ENCODE measurements at places on chromosomes 12 and 14. TPM values are rescaled to one million over a fixed set of nuclear protein-coding genes. Genes with fewer than 3 reads are reported as not detected.

- DNase-seq, result no peak
- no peaks in the 10 kb centered on the region for H3K4me1 ChIP-seq
- peaks cover 12% of the 10 kb centered on the region for H3K36me3 ChIP-seq
- H3K27me3 ChIP-seq, result no peaks in the 10 kb centered on the region
- H3K4me3 ChIP-seq, result no peak overlapping the region
Measured at GRCh38 chr12:64099397-64099796, 122.7 kb downstream of the KICS2 start.

DNA sequence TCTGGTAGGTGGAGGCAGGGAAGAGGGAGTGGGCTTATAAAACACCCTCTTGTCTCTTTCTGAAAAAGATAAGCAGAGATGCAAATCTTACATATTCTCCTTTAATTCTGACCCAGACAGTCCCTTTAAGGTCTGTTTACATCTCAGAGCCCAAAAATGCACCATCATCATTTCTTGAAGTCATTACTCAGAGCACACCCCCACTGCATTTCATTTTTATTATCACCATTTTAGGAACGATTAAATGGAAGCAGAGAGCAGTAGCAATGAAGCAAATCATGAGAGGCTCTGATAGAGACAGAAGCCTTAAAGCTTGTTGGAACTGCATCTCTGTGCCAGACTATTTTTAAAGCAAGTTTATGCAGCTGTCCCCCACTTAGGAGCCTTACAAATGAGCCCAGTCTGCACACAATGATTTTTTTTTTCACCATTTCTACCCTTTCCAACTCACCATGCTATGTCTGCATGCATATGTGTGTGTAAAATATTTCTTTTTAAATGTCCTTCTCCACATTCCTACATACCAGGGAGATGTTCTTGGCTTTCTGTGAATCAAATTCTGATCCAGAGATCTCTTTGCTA is 311.0 kb downstream of the GRIN2B start:
- no peak overlapping the region for H3K4me3 ChIP-seq
- H3K4me1 ChIP-seq, result peaks cover 5% of the 10 kb centered on the region
- DNase-seq, result no peak
- peaks cover 2% of the 10 kb centered on the region for H3K27me3 ChIP-seq
- no peaks in the 10 kb centered on the region for H3K36me3 ChIP-seq
- no peak overlapping the region for H3K27ac ChIP-seq

GRCh38 chr12:119758722-119759121 is 90.8 kb downstream of the PRKAB1 start:
- H3K27ac ChIP-seq, result no peak overlapping the region
- DNase-seq, result no peak
- H3K4me1 ChIP-seq, result no peaks in the 10 kb centered on the region
- H3K27me3 ChIP-seq, result peaks cover 3% of the 10 kb centered on the region

GRCh38 chr12:132157733-132158409 is 13.6 kb downstream of the NOC4L start:
- no peaks in the 10 kb centered on the region for H3K4me1 ChIP-seq
- no peak overlapping the region for H3K4me3 ChIP-seq
- H3K36me3 ChIP-seq, result peaks cover 5% of the 10 kb centered on the region
- DNase-seq, result no peak

GRCh38 chr14:59964251-59965007 is 44.5 kb downstream of the LRRC9 start:
- H3K4me1 ChIP-seq, result peaks cover 13% of the 10 kb centered on the region
- no peak overlapping the region for H3K27ac ChIP-seq
- peak overlapping the region; percentile 95 for H3K4me3 ChIP-seq

DNA sequence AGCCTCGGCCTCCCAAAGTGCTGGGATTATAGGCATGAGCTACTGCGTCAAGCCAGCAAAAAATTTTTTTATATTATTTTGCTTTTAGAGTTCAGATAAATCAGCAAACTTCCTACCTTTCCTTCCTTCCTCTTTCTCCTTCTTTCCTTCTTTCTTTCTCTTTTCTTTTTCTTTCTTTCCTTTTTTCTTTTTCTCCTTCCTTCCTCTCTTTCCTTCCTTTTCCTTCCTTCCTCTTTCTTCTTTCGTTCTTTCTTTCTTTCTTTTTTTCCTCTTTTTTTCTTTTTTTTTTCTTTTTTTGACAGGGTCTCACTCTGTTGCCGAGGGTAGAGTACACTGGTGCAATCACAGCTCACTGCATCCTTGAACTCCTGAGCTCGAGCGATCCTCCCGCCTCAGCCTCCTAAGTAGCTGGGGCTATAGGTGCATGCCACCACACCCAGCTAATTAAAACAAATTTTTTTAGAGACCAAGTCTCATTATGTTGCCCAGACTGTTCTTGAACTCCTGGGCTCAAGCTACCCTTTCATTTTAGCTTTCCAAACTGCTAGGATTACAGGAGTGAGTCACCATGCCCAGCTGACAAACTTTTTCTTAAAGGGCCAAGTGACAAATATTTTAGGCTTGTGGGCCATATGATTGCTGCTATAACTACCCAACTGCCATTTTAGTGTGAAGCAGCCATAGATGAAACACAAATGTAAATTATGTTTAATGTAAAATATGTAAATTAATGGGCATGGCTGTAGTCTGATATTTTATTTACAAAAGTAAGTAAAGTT is 7.1 kb upstream of the WASHC4 start:
- no peak overlapping the region for H3K4me3 ChIP-seq
- peaks cover 7% of the 10 kb centered on the region for H3K36me3 ChIP-seq
- no peak overlapping the region for H3K27ac ChIP-seq

DNA sequence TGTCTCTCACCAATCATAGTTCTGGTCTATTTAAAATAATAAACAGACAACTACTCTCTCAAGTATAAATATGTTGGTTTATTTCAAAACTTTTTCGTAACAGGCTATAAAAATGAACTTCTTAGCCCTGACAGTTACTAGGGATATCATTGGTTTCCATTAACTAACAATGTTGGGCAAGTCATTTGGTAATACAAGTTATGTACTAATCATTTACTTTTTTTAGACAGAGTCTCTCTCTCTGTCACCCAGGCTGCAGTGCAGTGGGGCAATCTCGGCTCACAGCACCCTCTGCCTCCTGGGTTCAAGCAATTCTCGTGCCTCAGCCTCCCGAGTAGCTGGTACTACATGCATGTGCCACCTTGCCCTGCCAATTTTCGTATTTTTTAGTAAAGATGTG is 14.6 kb upstream of the KANSL2 start:
- H3K27ac ChIP-seq, result no peak overlapping the region
- H3K36me3 ChIP-seq, result peaks cover 27% of the 10 kb centered on the region
- H3K4me1 ChIP-seq, result no peaks in the 10 kb centered on the region

GRCh38 chr12:111954969-111955368 is 58.0 kb downstream of the TMEM116 start:
- no peak overlapping the region for H3K4me3 ChIP-seq
- DNase-seq, result no peak
- H3K27me3 ChIP-seq, result peaks cover 6% of the 10 kb centered on the region

- H3K36me3 ChIP-seq, result peaks cover 3% of the 10 kb centered on the region
- peaks cover 28% of the 10 kb centered on the region for H3K4me1 ChIP-seq
- no peak for DNase-seq
- H3K27me3 ChIP-seq, result peaks cover 1% of the 10 kb centered on the region
- no peak overlapping the region for H3K27ac ChIP-seq
Measured at GRCh38 chr12:62834406-62834805, 100.5 kb downstream of the PPM1H start.

GRCh38 chr12:124207617-124208016 is 87.3 kb upstream of the RFLNA start:
- DNase-seq, result no peak
- H3K4me3 ChIP-seq, result no peak overlapping the region
- H3K27ac ChIP-seq, result no peak overlapping the region
- H3K36me3 ChIP-seq, result no peaks in the 10 kb centered on the region
- no peaks in the 10 kb centered on the region for H3K27me3 ChIP-seq

DNA sequence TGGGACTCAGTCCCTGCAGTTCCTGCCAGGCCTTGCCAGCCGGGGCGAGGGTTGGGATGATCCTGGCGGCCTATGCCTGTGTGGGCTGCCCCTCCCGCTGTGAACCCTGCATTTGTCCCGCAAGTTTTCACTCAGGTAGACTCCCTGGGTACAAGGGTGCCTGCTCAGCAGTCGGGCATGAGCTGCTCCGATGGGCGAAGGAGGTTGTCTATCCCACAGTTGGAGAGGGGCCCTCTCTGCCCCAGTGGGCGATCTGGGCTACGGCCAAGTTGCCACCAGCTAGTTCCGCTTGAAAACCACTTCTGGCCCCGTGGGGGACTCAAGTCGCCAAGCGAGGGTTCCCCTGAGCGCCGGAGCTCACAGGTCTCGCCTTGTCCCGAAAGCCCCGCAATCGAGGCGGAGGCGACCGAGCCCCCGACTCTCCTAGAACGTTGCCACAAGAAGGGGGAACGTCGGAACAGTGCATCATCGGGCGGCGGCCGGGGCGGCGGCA is 365 bp upstream of the TPI1 start:
- peaks cover 51% of the 10 kb centered on the region for H3K36me3 ChIP-seq
- DNase-seq, result no peak
- H3K27me3 ChIP-seq, result peaks cover 18% of the 10 kb centered on the region
- H3K4me1 ChIP-seq, result peaks cover 26% of the 10 kb centered on the region
- no peak overlapping the region for H3K27ac ChIP-seq

- no peaks in the 10 kb centered on the region for H3K4me1 ChIP-seq
- H3K4me3 ChIP-seq, result no peak overlapping the region
- H3K36me3 ChIP-seq, result no peaks in the 10 kb centered on the region
- H3K27ac ChIP-seq, result no peak overlapping the region
Measured at GRCh38 chr12:132253698-132254480, 75.5 kb downstream of the GALNT9 start.

DNA sequence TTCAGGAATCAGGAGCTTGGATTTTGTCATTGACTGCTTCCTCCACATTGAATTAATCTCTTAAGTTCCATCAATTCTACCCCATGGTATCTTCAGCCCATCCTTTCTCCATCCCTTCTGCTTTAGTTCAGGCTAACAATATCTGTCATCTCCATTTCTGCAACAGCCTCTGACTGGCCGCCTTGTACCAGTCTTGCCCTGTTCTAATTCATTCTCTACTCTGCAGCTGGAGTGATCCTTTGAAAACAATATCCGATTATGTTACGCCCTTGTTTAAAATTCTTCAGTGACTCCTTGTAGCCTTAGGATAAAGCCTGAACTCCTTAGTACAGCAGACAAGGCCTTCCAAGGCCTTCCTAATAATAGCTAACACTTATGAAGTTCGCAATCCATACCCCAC is 170.2 kb downstream of the ETV6 start:
- H3K4me3 ChIP-seq, result no peak overlapping the region
- DNase-seq, result no peak
- H3K27me3 ChIP-seq, result peaks cover 6% of the 10 kb centered on the region
- H3K27ac ChIP-seq, result no peak overlapping the region
- peaks cover 43% of the 10 kb centered on the region for H3K4me1 ChIP-seq
- H3K36me3 ChIP-seq, result peaks cover 20% of the 10 kb centered on the region

- peaks cover 16% of the 10 kb centered on the region for H3K36me3 ChIP-seq
- peaks cover 3% of the 10 kb centered on the region for H3K27me3 ChIP-seq
- H3K27ac ChIP-seq, result peak overlapping the region; percentile 94
- H3K4me1 ChIP-seq, result peaks cover 71% of the 10 kb centered on the region
- peak overlapping the region; percentile 33 for H3K4me3 ChIP-seq
Measured at GRCh38 chr14:75604979-75605851, 26.8 kb downstream of the FLVCR2 start.

DNA sequence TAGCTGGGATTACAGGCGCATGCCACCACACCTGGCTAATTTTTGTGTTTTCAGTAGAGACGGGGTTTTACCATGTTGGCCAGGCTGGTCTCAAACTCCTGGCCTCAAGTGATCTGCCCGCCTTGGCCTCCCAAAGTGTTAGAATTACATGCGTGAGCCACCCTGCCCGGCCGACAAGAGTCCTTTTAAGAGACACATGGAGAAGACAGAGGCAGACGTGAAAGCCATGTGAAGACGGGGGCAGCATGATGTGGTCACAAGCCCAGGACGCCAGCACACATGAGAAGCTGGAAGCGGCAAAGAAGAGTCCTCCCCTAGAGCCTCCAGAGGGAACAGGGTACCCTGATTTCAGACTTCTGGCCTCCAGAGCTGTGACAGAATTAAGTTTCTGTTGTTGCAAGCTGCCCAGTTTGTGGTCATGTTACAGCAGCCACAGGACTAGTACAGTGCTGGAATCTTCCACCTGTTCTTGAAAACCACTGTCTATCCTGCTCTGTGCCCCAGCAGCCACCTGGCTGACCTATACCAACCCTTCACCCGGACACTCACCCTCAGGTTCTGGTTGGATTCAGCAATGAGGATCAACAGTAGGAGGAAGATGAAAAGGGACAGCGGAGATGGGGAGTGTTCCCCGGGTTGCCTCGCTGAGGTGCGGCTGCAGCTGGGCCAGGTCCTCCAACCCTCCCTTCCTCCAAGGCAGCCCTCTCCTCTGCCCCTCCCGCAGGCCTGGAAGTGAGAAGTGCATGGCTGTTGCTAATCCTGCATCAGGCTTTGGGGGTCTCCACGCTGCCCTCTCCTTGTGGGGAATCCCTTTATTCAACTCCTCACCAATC is 16.9 kb downstream of the VPS37B start:
- DNase-seq, result no peak
- no peak overlapping the region for H3K27ac ChIP-seq
- peaks cover 3% of the 10 kb centered on the region for H3K4me1 ChIP-seq
- H3K36me3 ChIP-seq, result peaks cover 9% of the 10 kb centered on the region

- peaks cover 8% of the 10 kb centered on the region for H3K4me1 ChIP-seq
- no peaks in the 10 kb centered on the region for H3K27me3 ChIP-seq
- no peak for DNase-seq
- H3K4me3 ChIP-seq, result no peak overlapping the region
Measured at GRCh38 chr12:75756771-75757170, 245.4 kb upstream of the KRR1 start.

GRCh38 chr12:15013634-15014179 is 40.9 kb downstream of the PDE6H start:
- peaks cover 5% of the 10 kb centered on the region for H3K4me1 ChIP-seq
- no peak overlapping the region for H3K27ac ChIP-seq
- no peaks in the 10 kb centered on the region for H3K27me3 ChIP-seq
- no peak overlapping the region for H3K4me3 ChIP-seq

DNA sequence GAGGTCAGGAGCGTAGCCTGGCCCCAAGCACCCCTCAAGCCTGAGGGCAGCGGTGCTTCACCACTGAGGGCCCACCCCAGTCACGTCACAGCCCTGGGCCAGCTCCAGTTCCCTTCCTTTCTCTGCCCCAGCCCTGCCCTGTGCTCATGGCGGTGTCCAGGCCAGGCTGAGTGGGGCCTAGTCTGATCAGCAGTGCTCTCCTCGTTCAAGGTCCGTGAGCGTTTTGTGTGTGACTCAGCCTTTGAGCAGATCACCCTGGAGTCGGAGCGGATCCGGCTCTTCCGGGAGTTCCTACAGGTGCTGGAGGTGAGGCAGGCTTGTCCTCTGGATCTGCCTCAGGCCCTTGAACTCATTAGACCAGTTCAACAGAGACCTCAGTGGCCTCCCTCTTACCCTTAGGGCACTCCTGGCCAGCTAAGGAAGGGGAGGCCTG is 19.0 kb downstream of the PRPF40B start:
- no peak overlapping the region for H3K4me3 ChIP-seq
- H3K4me1 ChIP-seq, result peaks cover 70% of the 10 kb centered on the region
- DNase-seq, result no peak

Gene HELB
- 3.7 TPM for total RNA-seq

Gene FOXA1
- 5.2 TPM for total RNA-seq

Gene GPRC5D
- total RNA-seq, result not detected

Gene MYO1H
- 4.4 TPM for total RNA-seq

Gene KRT4
- total RNA-seq, result not detected

Gene DDX55
- total RNA-seq, result 16.8 TPM

Gene ASIC1
- 1.9 TPM for total RNA-seq

Gene GLIPR1L1
- total RNA-seq, result not detected

Gene WSCD2
- not detected for total RNA-seq

Gene TMEM119
- 0.36 TPM for total RNA-seq

Gene KERA
- not detected for total RNA-seq

Measured in endothelial cell (in vitro differentiated cells).